NCI-H69 (cell line): ENCODE measurements at places on chromosomes 1 and 21.

GRCh38 chr1:12448746-12449177 is 169.2 kb downstream of the DHRS3 start:
- DNase-seq = no peak

DNA sequence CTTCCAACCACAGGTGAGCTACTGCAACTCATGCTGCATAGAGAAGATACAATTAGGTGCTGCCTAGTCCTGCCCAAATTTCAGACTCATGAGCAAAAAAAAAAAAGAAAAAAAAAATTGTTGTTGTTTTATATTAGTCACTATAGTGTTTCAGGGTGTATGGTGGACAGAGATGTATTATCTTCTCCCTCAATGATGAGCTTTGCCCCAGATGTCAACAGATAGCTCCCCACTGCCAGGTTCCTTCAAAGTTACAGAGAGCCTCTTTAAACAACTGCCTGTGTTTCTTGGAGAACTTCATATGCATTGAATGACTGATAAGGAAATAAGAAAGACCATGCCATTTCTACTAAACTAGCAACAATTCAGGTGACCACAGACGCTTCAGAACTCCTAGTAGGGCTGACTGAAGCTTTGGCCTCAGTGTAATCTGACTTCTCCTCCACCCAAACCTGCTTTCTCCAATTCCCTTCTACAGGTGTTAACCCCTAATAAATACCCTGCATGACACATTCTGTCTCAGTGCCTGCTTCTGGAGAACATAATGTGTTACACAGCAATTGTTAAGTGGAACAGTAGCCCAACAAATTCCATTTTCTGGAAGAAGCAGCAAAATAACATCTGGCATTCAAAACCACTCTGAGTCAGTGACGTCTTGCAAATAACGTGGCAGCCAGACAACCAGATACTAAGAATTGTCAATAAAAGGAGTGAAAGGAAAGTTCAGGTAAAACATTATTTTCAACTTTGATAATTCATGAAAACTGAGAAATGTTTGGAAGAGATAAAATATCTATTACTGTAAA is 147.7 kb downstream of the CDC42BPA start:
- DNase-seq = no peak

DNA sequence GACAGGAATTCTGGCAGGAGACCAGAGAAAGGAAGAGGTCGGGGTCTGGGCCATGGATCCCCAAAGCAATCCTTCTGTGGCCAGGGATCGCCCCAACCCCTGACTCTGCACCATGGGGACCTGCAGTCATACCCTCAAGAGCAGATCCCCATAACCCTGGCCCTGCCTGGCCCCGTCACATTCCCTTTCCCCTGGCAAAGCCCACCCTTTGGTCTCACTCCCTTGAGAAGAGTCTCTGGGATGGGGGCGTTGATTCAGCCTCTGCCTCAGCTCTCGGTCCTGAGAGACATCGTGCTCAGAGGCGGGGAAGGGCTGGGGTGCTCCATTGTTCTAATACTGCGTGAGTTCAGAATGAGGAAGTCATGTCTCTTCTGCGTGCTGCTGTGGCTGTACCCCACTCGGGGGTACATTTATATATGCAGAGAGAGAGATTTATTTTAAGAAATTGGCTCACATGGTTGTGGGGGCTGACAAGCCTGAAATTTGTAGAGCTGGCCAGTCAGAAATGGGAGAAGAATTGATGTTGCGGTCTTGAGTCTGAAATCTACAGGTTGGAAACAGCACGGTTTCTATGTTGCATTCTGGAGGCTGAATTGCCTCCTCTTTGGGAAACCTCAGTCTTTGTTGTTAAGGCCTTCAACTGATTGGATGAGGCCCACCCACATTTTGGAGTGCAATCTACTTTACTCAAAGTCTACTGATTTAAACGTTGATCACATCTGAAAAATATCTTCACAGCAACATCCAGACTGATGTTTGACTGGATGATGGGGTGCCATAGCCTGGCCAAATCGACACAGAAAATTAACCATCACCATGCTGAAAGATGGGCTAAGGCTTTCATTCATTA is 4.2 kb upstream of the PADI2 start:
- DNase-seq = no peak

- no peak for DNase-seq
Observed at GRCh38 chr1:201742476-201742875, 86.5 kb upstream of the IPO9 start.

DNA sequence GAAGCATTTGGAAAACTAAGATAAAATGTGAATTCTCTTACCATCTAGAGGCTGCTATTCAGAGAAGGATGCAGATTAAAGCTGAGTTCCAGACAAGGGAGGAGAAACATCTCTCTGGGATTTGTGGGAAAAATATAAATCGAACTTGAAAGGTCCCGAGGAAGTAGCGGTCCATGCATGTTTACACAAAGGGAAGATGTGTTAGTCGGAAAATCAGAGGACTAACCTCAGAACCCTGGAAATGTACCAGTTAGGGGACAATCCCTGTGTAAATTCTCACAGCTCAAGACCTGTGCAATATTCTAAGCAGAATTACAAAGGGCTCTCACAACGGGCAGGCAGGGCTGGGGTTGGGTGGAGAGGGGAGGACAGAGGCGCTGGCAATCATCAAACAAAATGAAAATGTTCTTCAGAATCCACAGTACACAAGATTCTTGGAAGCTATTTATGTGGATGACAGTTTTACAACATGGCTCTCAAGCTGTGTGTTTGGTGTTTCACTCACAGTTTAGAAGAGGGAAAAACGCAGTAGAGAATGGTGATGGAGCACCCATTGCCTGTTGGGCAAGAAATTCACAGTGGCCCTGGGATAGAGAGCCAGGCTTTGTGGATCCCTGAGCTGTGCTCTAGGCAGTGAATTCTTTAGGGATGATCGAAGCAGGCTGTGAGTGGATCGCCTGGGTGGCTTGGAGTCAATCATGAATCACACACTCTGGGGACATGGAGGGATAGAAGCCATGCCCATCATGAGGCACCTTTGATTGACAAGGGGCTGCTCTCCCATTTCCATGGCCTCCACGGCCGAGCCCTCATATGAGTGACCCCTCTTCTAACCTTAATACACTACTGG is 47.6 kb downstream of the KCNJ6 start:
- DNase-seq = no peak

GRCh38 chr1:228842094-228842775 is 107.0 kb downstream of the RHOU start:
- DNase-seq = peak; percentile 63

DNA sequence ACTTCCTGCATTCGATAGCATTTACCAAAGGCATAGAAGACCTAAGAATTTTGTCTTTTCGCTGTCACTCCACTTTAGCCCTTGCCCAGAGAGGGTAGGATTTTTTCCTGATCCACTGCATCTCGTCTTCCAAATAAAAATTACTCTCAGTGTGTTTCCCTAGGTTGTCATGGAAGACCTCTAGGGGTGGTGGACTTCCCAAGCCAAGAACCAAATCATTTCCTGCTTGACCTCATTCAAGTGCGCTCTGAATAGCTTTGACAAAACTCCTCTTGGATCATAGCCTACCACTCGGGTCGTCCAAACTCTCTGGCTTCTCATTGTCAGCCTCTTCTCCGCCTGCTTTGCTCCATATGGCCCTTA is 431 bp upstream of the C1orf52 start:
- DNase-seq = no peak

DNA sequence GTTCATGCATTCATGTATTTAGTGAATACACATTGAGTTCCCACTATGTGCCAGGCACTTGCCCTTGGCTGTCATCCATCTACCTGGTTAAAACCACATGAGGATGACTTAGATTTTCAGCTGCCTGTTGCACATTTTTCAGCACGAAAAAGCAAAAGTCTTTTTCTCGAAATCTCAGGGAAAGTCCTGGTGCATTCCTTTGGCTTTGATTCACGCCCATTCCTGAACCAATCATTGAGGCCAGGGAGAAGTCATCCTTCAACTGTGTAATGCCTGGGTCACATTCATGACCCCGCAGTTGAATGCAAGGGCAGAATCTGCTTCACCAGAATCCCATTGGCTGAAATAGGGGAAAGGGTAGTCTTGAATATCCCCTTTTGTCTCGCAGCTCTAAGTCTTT is 84.4 kb downstream of the RNF220 start:
- no peak for DNase-seq

- DNase-seq = peak; percentile 38
Observed at GRCh38 chr1:93516164-93516563, 68.2 kb downstream of the FNBP1L start.

- no peak for DNase-seq
Observed at GRCh38 chr1:52595061-52595460, 7.1 kb upstream of the GPX7 start.

GRCh38 chr1:167683226-167683625 is 38.6 kb upstream of the MPZL1 start:
- DNase-seq = no peak

GRCh38 chr1:175840787-175841186 is 97.4 kb upstream of the TNR start:
- no peak for DNase-seq

DNA sequence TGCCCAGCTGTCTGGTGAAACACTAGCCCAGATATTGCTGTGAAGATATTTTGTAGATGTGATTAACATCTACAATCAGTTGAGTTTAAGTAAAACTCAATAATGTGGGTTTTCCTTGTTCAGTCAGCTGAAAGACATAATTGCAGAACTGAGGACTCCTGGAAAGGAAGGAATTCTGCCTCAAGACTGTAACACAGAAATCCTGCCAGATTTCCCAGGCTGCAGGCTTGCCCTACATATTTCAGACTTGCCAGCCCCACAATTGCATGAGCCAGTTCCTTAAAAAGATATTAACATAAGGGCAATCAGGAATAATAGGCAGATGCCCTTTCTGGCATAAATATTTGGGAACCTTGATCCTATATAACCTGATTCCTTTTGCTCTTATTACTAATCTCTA is 14.2 kb upstream of the NIBAN1 start:
- DNase-seq = no peak

GRCh38 chr1:71377886-71378285 is 297.1 kb upstream of the ZRANB2 start:
- DNase-seq = no peak

DNA sequence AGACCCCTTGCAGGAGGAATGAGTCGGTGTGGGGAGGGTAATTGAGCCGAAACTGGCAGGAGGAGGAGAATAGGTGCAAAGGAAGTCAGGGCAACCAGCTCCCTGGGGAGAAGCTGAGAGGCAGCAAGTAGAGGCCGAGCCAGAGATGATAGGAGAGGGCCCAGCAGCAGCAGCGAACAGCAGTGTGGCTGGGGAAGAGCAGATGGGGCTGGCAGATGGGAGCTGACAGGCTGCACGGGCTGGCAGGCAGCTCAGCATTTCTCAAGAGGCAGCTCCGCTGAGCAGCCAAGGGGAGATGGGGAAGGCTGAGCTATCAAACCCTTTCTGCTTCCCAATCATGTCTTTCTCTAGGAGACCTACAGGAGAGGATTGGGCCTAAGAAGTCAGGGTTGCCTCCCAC is 158.2 kb downstream of the TRIM33 start:
- peak; percentile 71 for DNase-seq

GRCh38 chr1:184860985-184861754 is 106.5 kb upstream of the EDEM3 start:
- DNase-seq = peak; percentile 44

GRCh38 chr1:25095635-25096200 is 136.6 kb downstream of the SYF2 start:
- DNase-seq = no peak

GRCh38 chr1:5717031-5717682 is 275.1 kb downstream of the NPHP4 start:
- no peak for DNase-seq

DNA sequence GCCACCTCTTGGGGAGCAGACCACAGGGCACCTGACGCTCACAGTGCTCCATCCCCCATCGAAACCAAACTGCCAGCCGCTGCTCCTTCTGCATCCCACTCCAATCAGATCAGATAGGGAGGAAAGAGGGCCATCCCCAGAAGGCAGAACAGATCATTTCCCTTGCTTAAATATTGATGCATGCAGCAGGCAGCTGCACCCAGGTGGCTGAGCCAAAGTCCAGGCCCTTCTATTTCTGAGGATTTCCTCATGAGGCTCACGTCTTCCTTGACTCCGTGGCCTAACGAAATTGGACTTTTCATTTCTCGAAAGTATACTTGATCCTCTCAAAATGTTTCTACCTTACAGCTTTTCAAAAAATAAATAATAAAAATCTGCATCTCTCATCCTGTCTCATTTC is 239.2 kb downstream of the ATG4C start:
- no peak for DNase-seq

GRCh38 chr1:184860535-184860934 is 105.9 kb upstream of the EDEM3 start:
- no peak for DNase-seq

DNA sequence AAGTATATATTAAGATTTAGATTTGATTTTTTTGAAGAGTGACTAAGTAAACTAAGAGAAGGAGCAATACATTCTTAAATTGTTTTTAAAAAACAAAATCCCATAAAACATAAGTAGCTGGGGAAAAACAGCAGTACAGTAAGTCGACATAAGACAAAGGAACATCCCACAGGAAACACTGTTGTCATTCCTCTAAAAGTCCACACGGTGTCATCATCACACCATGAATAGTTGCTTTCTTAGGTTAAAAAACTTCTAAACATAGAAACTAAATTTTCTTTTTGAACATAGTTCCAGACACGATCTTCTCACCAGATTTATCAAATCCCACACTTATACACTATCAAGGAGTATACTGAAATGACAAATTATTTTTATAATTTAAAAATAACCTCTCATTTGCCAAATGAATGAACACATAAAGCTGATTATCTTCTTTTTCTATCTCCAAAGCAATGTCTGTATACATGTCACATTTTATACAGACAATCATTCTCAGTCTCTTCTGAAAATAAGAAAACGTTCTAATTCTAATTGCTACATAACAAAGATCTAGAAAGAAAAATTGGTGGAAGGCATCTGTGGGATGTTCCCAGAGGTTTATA is 15.8 kb downstream of the ODF2L start:
- DNase-seq = peak; percentile 53

- DNase-seq = peak; percentile 28
Observed at GRCh38 chr1:25747046-25747719, 52.8 kb upstream of the SELENON start.

- DNase-seq = no peak
Observed at GRCh38 chr1:186802388-186802787, 26.4 kb upstream of the PLA2G4A start.
